Activated CD8-positive, alpha-beta memory T cell treated with anti-CD3 and anti-CD28 coated beads, Interleukin-2, amount 50 U/mL, for 48 hours (primary cell): ENCODE measurements at places on chromosomes 13 and 19.

DNA sequence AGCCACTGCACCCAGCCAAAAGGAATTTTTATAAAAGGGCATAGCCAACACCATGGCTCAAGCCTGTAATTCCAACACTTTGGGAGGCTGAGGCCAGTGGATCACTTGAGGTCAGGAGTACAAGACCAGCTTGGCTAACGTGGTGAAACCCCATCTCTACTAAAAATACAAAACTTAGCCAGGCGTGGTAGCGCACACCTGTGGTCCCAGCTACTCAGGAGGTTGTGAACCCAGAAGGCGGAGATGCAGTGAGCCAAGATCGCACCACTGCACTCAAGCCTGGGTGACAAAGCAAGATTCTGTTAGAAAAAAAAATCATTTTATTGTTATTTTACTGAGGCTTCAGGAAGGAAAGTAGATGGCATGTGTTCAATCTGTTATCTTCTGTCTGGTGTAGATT, 31.3 kb upstream of the FOXO1 start:
- DNase-seq = no peak

DNA sequence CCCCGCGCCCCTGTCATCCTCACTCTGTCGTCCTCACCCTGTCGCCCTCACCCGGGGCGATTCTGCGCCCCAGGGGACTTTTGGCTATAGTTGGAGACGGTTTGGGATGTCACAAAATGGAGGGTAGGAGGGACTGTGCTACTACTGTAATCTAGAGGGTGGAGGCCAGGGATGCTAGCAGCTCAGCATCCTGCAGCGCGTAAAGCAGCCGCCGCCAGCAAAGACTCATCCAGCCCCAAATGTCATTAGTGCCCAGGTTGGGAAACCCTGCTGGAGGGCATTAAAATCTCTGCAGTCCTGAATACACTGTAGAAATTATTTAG, 362 bp downstream of the ZNF557 start:
- no peak for DNase-seq

DNA sequence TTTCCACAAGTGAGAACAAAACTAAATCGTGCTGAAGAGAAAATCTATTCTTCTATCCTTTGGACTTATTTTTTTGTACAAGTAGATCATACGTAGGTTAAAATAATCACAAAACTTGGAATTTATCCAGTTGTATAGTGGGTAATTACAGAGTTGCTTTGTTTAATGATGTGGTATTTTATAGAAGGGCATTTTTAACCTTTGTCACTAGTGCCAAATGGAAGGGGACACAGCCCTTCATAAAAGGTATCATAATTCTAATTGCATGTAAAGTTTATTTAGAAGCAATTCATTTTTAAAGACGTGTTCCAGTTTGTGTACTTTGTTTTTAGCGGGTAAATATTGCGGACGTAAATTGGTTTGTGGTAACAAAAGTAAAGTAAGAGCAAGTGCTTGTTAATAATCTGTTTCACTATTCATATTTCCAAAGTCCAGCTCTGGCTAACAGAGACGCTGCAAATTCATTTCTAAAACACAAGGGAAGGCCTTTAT, 99.5 kb downstream of the ERCC5 start:
- DNase-seq = no peak

DNA sequence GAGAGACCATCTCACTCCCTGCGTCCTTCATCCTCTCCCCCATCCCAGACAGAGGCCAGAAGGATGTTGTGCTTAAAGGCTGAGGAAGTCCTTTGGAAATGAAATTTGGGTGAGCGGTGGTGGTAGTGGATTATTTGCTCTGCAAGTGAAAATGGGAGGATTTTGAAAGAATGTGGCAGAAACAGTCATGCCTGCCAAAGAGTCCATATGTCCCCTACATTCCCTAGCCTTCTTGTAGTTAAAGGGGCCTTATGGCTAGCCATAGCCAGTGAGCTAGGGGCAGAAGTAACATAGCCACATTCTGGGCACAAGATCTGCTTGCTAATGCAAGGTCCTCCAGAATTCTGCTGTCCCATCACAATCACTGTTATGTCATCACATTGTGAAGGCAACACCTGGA, 360.2 kb upstream of the TSHZ3 start:
- no peak for DNase-seq

- DNase-seq = no peak
These were observed 157.0 kb upstream of the FNDC3A start for GRCh38 chr13:48818495-48819356.

DNA sequence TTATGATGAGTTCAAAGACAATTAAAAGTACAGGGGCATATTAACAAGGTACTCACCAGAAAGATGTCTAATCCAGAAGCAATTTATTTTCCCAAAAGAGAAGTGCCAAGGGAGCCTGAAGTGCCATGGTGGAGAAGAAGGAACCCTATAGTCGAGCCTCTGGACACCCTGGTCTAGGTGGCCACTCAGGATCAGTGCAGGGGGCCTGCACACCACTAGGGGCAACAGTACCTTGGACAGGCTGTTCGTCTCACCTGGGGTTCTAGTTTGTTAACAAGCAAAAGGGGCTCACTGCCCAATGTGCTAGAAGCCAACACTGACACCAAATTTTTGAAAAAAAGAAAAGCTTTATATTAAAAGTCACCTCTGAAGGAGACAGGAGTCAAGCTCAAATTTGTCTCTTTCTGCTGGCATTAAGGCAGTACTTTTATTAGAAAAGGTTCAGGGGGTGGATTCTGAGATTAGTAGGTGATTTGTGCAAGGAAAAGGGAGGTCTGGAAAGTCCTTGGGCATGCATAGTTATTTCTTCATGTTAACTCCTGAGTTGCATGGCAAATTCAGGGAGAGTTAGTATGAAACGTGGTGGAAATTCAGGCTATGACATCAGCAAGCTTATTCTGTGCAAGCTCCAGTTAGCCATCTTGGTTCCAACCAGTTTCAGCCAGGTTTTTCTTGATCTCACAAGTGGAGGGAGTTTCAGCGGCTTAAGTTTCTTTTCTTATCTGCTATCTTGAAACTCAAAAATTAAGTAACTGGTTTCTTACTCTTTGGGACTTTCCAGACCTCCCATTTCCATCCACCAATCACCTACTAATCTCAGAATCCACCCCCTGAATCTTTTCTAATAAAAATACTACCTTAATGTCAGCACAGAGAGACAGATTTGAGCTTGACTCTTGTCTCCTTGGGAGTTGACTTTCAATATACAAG, 884 bp upstream of the CBY2 start:
- DNase-seq = no peak

DNA sequence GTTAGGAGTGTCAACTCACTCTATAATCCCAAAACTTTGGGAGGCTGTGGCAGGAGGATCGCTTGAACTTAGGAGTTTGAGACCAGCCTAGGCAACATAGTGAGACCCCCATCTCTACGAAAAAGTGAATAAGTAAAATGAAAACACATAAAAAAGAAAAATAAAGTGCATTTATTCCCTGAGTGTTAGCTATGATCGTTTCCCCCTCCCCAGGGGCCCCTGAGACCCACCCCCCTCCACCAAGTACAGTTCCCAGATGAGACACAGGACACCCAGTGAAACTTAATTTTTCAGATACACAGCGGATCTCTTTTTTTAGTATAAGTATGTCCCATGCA, 28.6 kb upstream of the NANOS3 start:
- DNase-seq = no peak

DNA sequence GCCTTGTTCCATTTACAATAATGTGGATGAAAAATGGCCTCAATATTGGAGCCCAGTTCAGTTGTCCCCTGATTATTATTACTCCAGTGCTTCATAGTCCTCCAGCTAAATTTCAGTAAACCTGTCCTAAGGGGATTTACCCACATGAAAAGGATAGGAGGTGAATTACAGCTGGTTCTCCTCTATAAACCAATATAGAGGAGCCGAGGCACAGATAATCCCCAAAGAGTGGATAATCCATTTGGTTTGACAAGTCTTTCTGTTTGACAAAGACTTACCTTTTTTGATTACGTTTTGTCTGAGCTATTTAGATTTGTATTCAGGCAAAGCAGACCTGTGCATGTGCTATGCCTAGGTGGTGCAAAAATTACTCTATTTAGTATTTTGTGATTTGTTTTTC, 2.7 kb downstream of the CNMD start:
- no peak for DNase-seq

- DNase-seq = peak; percentile 38
These were observed 7.7 kb upstream of the PROZ start for GRCh38 chr13:113150550-113151365.

- no peak for DNase-seq
These were observed 188.5 kb downstream of the FOXO1 start for GRCh38 chr13:40477623-40478608.

GRCh38 chr13:20953245-20953931, 50.8 kb upstream of the XPO4 start:
- no peak for DNase-seq
